Activated CD8-positive, alpha-beta memory T cell treated with anti-CD3 and anti-CD28 coated beads for 1 hour (primary cell): ENCODE measurements at places on chromosomes 5 and 9.

DNA sequence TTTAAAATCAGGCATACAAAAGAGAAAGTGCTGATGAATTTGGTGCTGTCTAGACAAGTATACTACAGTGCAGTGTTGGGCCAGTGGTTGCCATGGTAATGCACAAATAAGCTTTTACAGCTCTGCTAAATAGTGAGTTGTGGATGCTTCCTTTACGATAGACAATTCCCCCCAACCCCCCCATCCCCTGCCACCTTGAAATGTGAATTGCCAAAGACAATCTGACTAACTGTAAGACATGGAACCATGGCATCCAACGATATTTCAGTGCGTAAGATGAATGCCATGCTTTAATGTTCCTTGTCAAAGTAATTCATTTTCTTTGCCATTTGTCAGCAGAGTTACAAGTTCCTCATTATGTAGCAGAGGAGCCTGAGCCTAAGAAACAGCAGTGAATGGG, 91.5 kb upstream of the NREP start:
- no peak for DNase-seq

- no peak for DNase-seq
Measured at GRCh38 chr9:23538461-23539003, 287.5 kb downstream of the ELAVL2 start.

GRCh38 chr9:34557426-34558321, 31.9 kb downstream of the CNTFR start:
- no peak for DNase-seq

DNA sequence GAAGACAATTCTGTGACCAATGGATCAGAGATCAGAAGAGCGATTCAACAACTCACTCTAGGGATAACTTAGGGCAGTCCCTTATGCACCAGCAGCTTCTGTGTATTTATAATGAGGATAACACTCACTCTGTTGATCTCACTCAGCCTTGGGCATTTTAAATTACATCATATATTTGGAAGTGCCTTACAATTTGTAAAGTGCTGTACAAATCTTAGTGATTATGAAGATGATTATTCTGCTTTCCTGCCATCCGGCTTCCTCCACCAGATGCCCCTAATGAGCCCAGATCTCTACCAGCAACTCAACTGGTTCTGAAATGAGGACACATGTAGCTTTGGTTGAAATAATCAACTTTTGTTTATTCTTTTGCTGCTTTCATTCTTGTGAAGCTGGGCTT, 105.3 kb downstream of the PCSK1 start:
- no peak for DNase-seq

DNA sequence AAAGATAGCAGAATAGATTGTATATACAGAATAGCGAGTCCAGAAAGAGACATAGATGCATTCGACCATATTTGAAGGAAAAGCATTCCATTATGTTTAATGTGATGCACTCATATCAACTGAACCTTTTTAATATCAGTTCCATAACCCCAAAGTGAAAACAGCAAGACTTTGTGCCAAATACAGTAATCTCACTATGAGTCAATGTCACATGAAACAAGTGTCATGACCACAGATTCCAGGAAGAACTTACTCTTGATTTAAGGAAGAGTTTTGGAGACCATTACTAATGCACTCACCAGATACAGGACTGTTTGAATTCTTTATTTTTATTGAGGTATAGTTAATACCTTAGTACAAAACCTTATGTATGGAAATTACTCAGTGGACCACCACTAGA, 220.5 kb downstream of the SH3GL2 start:
- DNase-seq, result no peak

GRCh38 chr9:122883125-122883524, 22.0 kb downstream of the RC3H2 start:
- DNase-seq, result no peak

GRCh38 chr9:102237094-102237493, 498.6 kb upstream of the GRIN3A start:
- DNase-seq, result no peak

- DNase-seq, result no peak
Measured at GRCh38 chr9:93713716-93714115, 137.3 kb downstream of the PHF2 start.

GRCh38 chr5:7074176-7074575, 321.8 kb upstream of the ADCY2 start:
- DNase-seq, result no peak

DNA sequence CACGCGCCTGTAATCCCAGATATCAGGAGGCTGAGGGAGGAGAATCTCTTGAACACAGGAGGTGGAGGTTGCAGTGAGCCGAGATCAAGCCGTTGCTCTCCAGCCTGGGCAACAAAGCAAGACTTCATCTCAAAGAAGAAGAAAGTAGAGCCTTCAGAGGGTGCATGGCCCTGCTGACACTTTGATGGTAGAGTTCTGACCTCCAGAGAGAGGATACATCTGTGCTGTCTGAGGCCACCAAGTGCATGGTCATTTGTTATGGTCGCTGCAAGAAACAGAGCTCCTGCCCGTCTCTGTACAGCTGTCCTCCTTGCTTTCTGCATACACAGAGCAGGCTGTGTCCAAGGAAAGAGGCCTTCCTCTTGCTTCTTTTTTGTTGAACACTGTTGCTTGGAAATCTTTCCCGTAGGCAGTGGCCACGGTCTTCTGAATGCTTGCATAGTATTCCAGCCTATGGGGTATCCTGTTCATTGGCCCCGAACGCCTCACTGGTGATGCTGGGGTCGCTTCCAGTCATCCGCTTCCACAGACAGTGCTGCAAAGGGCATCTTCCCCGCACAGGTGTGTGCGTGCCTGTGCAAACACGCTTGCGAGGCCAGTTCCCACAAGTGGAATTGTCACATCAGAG, 36.8 kb upstream of the UNC5A start:
- DNase-seq, result no peak

- DNase-seq, result no peak
Measured at GRCh38 chr5:38867416-38867815, 21.6 kb downstream of the OSMR start.

DNA sequence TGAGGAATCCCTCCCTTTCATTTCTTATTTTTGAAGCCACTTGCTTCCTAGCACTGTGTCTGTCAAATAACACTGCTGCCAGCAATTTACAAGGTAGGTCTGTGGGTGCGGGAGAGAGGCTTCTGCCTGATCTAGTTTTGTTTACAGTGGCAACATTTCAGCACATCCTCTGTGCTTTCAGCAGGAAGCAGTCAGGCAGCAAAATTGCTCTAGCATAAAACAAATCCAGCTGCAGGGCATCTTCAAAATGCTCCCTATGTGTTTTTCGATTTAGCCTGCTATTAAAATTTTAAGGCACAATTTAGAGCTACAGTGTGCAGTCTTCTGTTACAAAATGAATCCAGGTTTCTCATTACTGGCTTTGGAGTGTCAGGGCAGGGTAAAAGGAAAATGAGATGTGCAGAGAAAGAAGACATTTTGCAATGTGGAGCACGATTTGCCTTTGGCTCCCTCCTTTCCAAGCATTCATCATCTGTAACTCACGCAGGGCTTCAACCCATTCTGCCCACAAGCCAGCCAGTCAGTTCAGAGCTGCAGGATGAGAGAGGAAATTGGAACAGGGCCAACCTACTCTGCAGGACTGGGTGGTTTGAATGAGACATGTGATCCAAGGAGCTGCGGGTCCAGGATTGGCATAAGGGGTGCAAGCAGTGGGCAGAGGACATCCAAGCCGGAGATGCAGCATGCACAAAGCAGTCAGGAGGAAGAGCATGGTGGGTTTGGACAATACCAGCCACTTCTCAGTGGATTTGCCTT, 143.4 kb upstream of the APC start:
- no peak for DNase-seq

DNA sequence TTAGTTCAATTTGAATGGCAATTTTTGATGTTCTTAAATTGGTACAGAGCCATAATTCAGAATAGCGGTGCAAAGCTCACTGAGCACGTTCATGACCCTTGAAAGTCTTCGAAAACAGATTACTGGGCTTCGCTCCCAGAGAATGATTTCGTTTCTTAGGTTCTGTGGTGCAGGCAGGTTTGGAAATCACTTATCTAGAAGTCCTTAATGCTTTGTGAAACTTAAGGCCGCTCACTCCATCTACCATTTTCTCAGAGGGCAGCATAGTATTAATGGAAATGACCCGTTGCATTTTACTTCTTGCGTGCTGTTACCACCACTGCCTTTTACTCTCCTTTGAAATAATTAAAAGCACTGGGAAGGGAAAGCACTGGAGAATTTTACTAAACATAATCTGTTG, 2.9 kb upstream of the MAT2B start:
- DNase-seq, result no peak

DNA sequence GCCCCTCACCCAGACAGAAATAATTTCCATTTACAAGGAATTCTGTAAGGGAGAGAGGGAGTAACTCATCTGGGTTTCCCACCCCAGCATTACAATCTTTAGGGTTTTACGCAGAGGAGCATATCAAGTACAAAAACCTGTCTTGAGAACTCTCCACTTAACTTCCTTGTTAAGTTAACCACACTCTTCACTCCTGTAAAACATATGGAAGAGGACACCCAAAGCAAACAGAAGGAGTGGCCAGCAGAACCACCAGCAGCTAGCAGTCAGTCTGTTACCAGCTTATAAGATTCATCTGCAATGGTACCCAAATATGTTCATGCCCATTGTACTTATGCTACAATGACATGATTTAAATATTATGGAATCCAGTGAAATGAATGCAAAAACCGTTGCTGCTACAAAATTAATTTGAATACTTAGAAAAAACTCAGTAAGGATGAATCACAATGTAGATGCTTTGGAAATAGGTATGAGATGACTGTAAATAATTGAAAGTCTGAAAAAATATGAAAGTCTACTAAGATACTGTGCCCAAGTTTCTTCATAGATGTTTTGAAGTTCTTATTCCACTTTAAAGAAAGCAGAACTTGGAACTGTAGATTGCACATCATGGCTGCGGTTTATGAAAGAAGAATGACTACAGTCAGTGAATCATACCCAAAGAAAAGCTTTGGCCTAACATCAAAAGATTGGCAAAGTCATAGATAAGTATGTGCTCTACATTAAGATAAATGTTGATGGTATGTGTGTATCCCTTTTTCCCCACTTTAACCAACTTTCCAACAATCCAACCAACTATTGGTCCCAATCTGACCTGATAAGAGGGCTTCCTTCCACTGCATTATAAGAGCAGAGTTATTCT, 233.6 kb downstream of the ACTL7B start:
- no peak for DNase-seq
